Cortex of kidney (tissue), 1 donor: ENCODE measurements at places on chromosomes 16 and 17.

DNA sequence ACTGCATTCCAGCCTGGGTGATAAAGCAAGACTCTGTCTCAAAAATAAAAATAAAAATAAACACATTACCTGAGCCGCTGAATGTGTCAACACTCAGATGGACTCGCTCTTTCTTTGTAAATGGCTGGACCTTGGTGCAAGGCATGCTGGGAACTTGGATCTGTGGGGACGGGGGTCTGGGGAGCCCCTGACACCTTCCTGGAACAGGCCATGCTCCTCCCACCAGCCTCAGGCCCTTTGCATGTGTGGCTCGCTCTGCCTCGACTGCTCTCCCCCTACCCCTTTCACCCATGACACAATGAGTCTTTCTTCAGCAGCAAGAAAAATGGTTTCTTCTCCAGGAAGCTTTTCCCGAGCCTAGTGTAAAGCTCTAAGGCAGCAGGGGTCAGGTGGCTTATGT is 94.0 kb upstream of the CDH5 start:
- DNase-seq, result no peak

DNA sequence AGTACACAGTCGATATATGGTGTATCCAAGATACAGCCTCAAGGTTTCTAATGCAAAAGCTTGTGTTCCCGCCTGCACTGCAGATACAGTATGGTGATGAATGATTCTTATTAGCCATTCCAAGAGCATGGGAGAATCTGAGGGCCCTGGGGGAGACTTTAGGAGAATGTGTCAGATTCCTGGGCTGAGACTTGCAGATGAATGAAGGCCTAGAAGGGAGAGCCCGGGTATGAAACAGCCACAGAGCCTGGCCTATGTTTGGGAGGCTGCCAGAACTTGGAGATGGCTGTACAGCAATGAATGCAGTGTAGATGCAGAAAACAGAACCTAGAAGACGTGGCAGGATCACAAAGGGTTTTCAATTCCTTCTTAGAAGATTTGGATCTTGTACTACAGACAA is 510.7 kb downstream of the HAPSTR1 start:
- DNase-seq, result no peak

DNA sequence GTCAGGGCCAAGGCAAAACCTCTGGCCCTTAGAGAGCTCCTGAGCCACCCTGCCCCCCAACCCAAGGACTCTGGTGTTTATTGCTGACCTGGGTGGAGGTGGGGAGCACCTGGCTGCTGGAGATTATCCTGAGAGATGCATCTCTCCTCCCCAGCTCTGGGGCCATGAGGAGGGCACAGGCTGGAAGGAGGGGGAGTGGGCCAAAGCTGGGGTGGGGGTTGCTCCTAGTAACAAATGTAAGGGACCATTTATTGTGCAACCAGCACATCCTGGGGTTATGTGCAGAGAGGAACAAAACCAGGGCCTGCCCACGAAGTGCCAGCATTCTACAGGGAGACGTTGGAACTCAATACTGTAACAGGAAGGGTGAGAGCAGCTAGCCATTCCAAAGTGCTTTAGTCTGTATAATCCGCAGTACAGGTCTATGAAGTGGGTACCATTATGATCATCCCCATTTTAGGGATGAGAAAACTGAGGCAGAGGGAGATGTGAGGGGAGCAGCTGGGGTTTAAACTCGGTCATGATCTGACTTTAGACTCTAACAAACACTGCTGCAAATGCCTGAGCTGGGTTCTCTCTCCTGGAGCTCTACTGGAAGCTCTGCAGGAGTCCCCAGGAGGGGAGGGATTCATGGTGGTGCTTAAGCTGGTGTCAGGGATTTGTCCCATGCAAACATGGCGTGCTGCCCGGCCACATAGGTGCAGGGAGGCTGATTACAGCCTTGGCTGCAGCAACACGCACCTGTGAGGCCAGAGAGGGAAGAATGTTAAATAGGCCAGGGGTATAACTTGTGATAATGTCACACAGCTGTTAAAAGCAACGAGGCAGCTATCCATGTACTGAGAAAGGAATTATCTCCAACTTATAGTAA is 1.4 kb upstream of the RHBDF2 start:
- no peak for DNase-seq

DNA sequence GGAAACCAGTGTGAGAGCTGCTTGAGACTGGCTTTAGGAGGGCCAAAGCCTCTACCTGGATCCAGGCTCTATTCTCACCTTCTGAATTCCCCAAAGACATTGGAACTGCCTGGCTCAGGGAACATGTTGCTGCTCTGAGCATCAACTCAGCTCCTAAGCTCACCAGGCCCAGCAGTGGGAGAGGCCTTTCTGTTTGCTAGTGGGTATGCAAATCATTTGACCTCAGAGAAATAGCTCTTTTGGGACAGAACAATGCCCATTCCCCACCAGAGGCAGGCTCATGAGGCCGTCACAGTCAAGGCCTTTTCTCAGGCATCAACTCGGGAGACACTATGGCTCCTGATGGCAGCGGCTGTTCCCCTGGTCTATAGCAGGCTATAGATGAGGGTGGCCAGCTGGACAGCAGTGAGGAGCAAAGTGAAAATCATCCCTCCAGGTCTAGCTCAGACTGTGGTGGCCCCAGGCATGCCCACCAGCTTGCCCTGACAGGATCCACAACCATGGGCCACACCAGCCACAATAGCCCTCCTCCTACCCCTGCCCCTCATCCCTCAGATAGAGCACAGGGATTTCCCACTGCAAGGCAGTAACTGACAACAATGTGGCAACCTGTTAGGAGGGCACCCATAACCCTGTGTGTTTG is 30.4 kb upstream of the GFOD2 start:
- no peak for DNase-seq

GRCh38 chr16:89616623-89617022 is 3.2 kb downstream of the DPEP1 start:
- DNase-seq, result no peak

- DNase-seq, result no peak
These were observed 11.5 kb downstream of the HAPSTR1 start for GRCh38 chr16:9102943-9103342.

GRCh38 chr17:71959154-71959553 is 161.7 kb upstream of the SOX9 start:
- no peak for DNase-seq

- DNase-seq, result no peak
These were observed 6.5 kb downstream of the TBX6 start for GRCh38 chr16:30085247-30085646.

DNA sequence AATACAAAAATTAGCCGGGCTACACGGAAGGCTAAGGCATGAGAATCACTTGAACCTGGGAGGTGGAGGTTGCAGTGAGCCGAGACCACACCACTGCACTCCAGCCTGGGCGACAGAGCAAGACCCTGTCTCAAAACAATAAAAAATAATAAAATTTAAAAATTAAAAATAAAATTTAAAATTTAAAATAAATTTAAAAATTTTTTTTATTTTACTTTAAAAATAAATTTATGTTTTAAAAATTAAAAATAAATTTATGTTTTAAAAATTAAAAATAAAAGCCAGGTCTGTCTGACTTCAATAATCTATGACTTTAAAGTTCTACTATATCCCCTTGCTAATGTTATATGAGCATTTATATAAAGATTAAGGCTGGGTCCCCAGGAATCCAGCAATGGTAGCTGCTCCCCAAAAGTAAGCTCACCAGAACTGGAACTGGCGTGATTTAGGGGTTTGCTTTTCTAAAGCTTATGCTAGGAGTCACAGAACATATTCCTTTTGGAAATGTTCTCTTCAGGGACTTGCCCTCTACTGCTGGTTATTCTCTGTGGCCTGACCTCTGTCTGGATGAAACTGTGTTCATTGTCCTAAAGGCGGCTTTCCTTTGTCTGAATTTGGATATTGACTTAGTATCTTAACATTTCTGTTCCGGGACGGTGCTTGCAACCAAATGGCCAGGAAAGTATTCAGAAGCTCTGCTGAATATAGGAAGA is 140.2 kb upstream of the NOL11 start:
- no peak for DNase-seq

GRCh38 chr17:2137342-2138098 is 82.6 kb downstream of the HIC1 start:
- DNase-seq, result no peak

GRCh38 chr17:60395508-60396065 is 3.7 kb upstream of the USP32 start:
- no peak for DNase-seq

DNA sequence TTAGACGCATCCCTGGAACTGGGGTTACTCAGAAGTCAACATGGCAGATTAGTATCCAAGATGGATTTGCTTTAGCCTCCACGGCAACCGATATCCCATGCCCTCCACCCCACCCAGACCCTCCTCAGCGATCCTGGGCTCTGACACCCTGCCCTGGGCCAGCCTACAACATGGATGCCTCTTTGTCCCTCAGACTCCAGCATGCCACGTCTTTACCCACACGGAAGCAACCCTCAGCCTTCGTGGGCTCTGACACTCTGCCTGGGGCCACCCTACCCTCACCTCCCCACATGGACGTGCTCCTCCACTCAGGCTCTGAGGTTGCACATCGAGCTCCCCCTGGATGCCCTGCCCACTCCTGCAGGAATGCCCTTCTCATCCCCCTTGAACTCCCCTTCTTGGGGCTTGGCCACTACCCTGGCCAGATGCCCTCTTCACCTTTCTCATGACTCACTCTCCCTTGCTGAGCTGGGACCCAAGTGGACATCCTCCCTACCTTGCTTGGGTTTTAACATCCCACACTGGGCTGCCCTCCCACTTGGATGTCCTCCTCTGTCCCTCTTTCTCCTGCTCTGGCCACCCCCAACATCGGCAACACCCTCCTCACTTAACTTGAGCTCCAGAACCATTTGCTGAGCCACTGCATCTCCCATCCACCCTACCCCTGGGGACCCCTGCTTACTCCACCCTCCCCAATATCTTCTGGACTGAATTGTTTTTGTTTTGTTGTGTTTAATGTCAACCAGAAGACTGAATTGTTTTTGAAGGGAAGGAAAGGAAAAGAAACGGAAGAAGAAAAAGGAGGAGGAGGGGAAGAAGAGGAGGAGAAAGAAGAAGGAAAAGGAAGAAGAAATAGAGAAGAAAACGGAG is 18.3 kb upstream of the TMEM92 start:
- no peak for DNase-seq

GRCh38 chr17:77613218-77613617 is 345.3 kb upstream of the TNRC6C start:
- no peak for DNase-seq

GRCh38 chr17:35374766-35375344 is 1.4 kb upstream of the SLFN11 start:
- DNase-seq, result no peak

GRCh38 chr16:16147316-16147999 is 75.8 kb downstream of the ABCC6 start:
- DNase-seq, result no peak

- no peak for DNase-seq
These were observed 62.3 kb upstream of the ZNF423 start for GRCh38 chr16:49918257-49918656.

- no peak for DNase-seq
These were observed 10.9 kb upstream of the DHRS7C start for GRCh38 chr17:9802294-9802693.

- no peak for DNase-seq
These were observed 478.9 kb upstream of the PSMD7 start for GRCh38 chr16:73817526-73818324.

GRCh38 chr16:87541872-87542234 is 49.0 kb upstream of the ZCCHC14 start:
- no peak for DNase-seq

DNA sequence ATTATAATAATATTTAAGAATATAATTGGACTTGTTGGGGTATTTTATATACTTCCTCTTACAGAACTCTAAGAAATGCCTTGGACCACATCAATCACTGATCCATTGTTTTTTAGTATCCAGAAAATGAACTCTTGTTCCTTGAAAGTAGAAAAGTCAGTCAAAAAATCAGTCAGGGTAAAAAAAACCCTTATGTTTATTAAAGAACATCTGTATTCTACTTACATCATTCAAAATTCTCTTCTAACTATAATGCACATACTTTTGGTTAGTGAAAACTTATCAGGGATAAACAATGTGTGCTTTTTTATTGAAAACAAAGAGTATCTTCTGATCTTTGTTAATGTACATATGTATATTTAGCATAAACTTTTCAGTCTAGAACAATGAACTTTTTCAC is 23.5 kb upstream of the CDR2 start:
- no peak for DNase-seq

DNA sequence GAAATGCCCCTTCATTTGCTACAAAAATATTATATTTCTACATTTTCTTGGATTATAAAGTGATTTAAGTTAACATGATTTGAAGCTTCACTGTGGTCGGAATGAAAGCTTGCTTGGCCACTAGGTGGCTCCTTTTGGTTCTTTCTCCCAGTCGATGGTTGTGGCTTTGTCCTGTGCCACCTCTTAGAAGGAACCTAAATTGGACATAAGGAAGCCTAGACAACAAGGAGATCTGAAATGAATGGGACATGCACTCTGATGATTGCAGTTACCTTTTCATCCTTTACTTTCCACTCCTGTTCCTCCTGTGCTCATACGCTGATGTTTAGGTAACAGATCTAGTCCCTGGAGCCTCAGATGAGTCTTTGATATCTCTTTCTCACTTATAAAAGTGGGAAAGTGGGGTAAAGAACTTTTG is 39.2 kb downstream of the FTO start:
- DNase-seq, result no peak

DNA sequence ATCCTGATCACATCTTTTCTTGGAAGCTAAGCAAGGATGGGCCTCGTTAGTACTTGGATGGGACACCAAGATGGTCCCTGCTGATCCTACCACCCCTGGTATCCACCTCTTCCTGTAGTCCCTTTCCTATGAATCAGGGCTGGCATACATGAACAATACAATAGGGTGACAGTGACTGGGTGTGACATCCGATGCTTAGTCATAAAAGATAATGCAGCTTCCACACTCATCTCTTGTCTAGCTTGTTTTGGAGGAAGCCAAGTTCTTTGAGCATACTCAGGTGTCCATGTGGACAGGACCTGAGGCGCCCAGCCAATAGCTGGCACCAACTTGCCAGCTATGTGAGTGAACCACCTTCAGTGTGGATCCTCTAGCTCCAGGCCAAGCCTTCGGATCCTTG is 62.5 kb upstream of the NFAT5 start:
- no peak for DNase-seq

- DNase-seq, result no peak
These were observed 54.0 kb downstream of the PGS1 start for GRCh38 chr17:78432226-78433012.

DNA sequence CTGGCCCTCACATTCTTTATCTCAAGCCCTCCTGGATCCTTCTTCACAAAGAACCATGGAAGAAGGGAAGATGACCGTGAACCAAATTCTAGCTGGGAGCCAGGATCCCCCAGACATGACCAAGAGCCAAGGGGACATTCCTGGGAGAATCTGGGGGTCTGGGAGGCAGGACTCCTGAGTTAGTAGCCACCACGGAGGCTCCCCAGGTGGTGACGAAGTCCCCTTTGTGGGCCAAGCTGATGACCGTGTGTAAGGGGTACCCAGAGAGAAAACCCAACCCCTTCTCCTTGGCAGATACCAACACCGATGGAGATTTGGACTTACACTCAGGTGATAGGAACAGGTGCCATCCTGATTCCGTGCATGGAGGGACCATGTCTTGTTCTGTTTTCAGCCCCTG is 6.8 kb upstream of the GFAP start:
- DNase-seq, result no peak

GRCh38 chr17:909642-910323 is 69.8 kb downstream of the NXN start:
- DNase-seq, result no peak
